ENCODE measurements at places on chromosomes 3 and 15.

- no peak for DNase-seq
These were observed 510.3 kb downstream of the EPHA3 start for GRCh38 chr3:89617706-89618105.

DNA sequence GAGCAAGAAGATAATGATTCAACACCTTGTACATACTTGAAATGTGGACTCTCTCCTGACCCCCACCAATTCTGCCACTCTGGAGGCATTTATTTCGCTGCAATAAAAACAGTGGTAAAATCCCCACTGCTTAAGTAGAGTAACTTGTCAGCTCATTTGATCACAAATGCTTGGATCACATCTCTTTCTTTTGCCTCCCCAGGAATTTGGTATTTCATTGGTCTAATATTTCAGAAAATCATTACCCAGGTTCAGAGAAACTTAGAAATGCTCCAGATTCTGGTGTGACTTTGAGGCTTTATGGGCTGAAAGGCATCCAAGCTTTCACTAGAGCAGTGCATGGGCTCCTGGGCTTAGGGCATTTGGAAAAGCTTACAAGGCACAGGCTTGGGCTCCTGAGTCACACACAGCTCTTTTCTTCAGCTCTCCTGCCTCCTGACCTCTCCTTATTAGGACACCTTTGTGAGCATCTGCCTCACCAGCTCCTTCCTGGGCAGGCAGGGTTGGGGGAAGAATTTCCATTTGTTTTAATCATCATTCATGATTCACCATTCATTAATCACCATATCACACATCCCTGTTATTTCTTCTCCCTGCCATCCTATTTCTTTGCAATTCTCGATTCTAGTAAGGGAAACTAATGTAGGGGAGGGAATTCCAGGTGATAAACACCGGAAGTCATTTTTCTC is 22.5 kb downstream of the CDCP1 start:
- no peak for DNase-seq

GRCh38 chr3:178856804-178857203 is 214.8 kb downstream of the ZMAT3 start:
- DNase-seq: no peak

- no peak for DNase-seq
These were observed 921 bp downstream of the LMLN start for GRCh38 chr3:197960694-197961581.

- peak; percentile 90 for DNase-seq
These were observed 9.1 kb upstream of the LEKR1 start for GRCh38 chr3:156816794-156817645.

- DNase-seq: no peak
These were observed 69.1 kb upstream of the SATB1 start for GRCh38 chr3:18494251-18494650.

DNA sequence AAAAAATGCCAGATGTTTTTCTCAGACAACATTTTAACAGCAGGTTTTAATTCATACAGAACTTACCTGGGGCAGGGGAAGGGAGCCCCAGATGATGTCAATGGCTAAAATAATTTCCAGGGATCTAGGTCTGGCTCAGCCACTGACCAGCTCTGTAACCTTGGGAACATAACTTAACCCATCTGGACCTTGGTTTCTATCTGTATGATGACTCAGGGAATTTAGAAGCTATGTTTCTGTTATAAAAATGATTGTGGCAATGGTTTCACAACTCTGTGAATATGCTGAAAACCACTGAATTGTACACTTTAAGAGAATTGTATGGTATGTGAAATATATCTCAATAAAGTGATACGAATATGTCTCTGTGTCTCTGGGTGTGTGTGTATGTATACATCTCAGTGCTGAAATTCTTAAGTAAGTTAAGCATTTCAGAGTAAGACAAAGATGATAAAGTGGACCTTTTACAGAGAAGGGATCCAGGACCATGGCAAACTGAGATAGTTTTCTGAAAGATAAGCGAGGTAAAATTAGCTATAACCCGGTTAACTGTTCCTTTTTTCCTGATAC is 2.9 kb downstream of the SH3GL3 start:
- DNase-seq: no peak

GRCh38 chr3:138440121-138440521 is 5.7 kb downstream of the ESYT3 start:
- DNase-seq: no peak

DNA sequence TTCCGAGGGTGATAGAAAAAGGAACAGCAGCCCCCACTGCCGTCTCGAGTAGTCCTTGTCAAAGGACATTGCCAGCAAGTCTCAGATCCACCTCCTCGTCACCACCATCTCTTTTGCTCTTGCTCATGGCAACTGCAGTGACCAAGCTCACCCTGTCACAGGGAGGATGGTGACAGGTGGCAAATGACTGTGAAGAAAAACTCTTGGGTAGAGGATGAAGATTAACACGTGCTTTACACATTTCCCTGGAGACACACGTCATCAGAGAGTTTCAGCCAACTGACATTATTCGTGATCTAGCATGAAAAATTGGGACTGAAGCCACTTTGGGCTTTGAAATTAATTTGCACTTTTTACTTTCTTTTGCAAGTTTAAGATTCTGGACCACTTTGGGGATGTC is 174.3 kb downstream of the EBLN2 start:
- DNase-seq: no peak

- no peak for DNase-seq
These were observed 185.2 kb downstream of the SHOX2 start for GRCh38 chr3:157920822-157921700.

- no peak for DNase-seq
These were observed 493.4 kb upstream of the TGFBR2 start for GRCh38 chr3:30112902-30113484.
